Stimulated activated CD4-positive, alpha-beta T cell treated with anti-CD3 and anti-CD28 coated beads, Interleukin-4, amount 100 ng/mL, for 1 hour (primary cell): ENCODE measurements at places on chromosomes 3 and 15.

- peak; percentile 48 for DNase-seq
These were observed 35.8 kb downstream of the PRKCD start for GRCh38 chr3:53196575-53197407.

GRCh38 chr15:73119478-73119877, 67.2 kb downstream of the NEO1 start:
- no peak for DNase-seq

DNA sequence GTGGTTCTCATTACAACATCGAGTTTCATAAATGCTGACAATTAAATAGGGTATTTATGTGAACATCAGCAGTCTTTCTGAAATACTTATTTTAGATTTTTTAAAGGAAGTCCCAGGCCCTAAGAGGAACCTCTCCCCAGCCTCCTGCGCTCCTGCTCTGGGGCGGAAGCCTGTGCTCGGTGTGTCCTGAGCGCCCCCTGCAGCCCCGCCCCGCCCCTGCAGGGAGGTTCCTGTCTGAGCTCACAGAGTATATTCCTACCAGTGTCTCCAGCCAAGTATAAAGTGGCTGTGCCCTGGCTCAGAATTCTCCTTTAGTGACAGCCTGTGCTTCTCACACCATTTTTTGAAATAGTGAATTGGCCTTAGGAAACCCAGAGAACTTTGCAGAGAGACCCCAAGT, 567.9 kb downstream of the GOLGA6L6 start:
- DNase-seq: no peak

DNA sequence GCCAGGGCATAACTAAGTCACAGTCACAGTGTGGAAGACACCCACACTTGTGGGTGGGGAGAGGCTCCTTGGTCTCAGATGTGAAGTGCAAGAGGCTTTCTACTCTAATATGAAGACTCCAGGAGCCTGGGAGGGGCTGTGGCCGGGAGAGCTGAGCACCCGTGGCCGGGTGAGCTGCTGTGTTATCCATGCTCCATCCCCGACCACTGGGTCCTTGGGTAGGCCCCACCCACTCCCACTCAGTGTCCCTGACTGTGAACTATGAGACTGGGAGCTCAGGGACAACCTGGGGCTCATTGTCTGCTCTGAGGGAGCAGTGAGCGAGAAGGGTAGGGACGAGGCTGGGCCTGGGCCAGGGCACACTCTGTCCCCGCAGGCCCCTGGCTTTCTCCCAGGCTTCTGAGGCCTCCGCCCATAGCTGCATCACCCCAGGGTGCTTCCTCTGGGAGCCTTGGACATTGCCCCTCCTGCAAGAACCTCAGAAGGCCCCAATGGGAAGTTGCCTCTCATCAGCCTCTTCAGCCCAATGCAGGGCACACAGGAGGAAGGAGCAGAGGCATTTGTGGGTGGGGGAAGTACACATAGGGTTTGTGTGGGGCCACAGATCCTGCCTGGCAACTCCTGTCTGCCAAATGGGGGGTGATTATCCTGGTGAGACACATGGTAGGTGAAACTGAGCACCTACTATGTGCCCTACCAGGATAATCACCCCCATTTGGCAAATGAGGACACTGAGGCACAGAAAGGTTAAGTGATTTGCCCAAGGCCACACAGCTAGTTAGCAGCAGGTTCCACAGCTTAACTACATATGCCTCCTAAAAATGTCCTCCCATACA, 2.4 kb downstream of the ANPEP start:
- no peak for DNase-seq

DNA sequence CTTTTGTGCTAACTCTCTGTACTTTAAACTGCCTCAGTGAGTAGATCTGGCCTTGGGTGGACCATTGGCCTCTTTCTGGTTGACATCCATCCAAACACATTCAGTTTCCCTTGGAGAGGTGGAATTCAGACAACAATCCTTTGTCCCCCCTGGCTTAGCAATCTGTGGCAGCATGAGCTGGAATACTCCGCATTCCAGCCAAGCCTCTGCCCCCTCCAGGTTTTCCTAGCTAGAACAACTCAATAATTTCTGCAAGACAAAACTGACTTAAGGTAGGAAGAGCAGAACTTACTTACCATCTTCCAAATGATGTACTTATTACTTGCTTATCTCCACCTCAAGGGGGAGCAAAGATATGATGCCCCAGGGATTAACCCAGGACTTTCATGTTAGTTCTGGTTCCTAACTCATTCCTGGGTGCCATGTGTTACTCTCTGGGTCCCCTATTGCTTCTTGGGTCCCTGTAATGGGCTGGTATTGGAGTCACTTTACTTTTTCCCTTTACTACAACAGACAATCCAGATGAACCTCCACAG, 21.8 kb upstream of the IL16 start:
- no peak for DNase-seq

DNA sequence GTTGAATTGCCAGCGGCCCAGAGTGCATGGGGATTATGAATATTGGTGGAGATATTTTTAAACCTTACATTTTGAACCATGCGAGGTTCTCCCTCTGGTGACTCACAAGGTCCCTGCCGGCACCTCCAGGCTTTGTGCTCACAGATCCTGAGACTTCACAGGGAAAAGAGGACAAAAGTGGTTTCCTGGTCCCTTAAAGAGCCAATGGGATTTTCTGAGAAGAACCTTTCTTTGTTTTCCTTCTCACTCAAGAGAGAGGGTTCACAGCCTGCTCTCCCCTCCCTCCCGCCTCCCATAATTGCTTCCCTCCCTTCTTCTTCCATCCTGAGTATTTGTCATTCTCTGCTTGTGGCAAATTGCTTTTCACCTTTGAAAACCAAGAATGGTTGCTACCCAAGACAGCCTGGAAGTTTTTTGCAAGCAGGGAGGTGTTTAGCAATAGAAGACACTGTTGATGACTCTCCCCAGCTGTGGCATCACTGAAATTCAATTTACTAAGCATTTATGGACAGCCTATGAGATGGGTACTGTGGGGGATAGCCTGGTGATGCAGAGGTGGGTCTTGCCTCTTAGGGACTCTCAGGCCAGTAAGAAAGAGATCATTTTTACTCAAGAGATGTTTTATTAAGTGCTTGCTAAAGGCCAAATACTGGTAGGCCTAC, 76.6 kb downstream of the CPN2 start:
- DNase-seq: no peak

GRCh38 chr3:101244212-101244575, 76.2 kb downstream of the IMPG2 start:
- no peak for DNase-seq

GRCh38 chr15:101381671-101382212, 86.7 kb upstream of the SNRPA1 start:
- no peak for DNase-seq

DNA sequence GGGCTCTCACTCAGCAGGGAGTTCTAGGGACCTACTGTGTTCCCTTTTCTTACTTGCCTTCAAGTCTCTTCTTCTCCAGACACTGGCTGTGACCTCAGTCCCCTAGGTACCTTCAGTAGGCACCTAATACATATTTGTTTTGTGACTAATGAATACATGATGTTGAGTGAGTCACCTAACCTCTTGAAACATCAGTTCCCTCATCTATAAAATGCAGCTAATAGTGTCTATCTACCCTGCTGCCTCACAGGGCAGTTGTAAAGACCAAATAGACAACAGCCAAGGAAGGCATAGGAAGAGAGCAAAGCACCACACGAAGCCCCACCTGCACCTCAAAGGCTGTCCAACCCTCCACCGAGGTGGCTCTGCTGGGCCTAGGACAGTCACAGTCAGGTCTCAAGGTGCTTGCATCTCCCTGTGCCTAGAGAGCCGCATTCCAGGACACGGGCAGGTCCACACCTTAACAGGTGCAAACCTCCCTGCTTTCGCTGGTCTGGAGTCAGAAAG, 29.1 kb downstream of the DAPK2 start:
- no peak for DNase-seq

GRCh38 chr3:190762801-190763200, 99.7 kb downstream of the GMNC start:
- no peak for DNase-seq

DNA sequence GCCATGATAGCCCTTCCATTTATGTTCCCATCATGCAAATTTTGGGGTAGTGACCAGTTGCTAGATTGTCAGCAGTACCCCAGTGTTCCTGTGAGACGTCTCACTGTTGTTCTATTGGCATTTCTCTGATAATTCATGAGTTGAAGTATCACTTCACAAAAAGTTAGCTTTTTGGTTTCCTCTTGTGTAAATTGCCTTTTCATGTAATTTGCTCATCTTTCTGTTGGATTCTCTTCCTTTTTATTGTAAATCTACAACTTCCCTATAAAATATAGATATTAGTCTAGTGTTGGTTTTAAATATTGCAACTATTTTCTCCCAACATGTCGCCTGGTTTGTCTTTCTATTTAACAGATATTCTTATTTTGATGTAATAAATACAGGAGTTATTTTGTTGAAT, 7.5 kb upstream of the A4GNT start:
- DNase-seq: no peak

GRCh38 chr3:196073255-196073753, 8.6 kb downstream of the TFRC start:
- DNase-seq: peak; percentile 57

GRCh38 chr15:37007301-37007700, 93.0 kb downstream of the MEIS2 start:
- DNase-seq: no peak

GRCh38 chr15:42581272-42581730, 5.9 kb downstream of the STARD9 start:
- DNase-seq: peak; percentile 77

- no peak for DNase-seq
These were observed 25.5 kb downstream of the MCCC1 start for GRCh38 chr3:183073839-183074238.

- no peak for DNase-seq
These were observed 466.7 kb downstream of the ERC2 start for GRCh38 chr3:56001537-56001936.

- DNase-seq: no peak
These were observed 104.3 kb downstream of the OXNAD1 start for GRCh38 chr3:16369276-16369675.

DNA sequence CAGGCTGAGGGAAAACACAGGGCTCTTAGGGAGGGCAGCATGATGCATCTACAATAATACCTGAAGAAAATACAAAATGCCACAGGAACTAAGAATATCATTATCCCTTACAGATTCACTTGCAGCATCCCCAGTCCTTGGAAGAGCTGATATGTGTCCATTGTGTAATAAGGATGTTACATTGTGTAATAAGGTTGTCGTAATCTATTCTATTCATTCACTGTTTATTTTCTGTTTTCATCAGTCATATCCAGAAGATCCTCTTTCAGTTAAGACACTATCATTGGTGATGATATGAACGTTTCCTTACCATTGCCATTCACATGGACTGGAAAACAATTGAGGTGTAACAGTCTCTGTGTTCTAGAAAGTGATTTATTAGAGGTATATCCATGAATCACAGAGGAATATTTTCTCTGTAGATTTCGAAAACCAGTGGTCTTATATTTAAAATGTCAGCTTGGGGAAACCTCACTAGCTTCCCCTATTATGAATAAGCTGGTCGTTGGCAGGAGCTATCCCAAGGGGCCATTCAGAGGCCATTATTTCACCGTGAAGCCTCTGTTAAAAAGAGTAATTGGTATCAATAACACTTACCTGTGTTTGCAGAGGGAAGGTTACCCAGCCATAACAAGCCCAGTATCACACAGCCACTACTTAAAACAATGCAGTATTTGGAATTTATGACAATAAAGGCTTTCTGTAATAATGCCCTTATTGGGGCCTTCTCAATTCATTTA, 241.1 kb downstream of the ZNF385D start:
- DNase-seq: no peak

GRCh38 chr3:195036574-195036973, 234.4 kb downstream of the XXYLT1 start:
- no peak for DNase-seq

GRCh38 chr3:21055015-21055414, 696.0 kb downstream of the ZNF385D start:
- no peak for DNase-seq

GRCh38 chr15:68235022-68235421, 5.5 kb upstream of the CLN6 start:
- no peak for DNase-seq

- peak; percentile 1 for DNase-seq
These were observed 22.3 kb downstream of the NBEAL2 start for GRCh38 chr3:47001731-47002170.

GRCh38 chr3:27666708-27667107, 55.4 kb downstream of the EOMES start:
- no peak for DNase-seq

- DNase-seq: no peak
These were observed 125.9 kb upstream of the BCL6 start for GRCh38 chr3:187871204-187871591.

- DNase-seq: no peak
These were observed 68.0 kb upstream of the AP4E1 start for GRCh38 chr15:50840520-50840919.

DNA sequence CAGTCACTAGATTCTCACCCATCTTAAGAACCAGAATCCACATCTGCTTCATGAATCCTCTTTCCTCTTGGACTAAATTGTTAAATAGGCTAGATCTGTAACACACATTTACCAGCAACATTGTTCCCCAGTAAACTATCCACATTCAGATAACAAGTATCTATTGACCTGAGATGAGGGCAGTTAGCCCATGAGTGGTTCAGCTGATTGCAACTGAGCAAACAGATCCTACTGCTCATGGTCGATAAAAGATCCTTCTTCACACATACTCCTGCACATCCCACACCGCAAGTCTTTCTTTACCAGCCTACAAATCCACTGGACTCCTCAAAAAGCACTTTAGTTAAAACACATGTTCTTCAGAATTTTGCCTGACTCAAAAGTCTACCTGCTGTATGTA, 59.2 kb downstream of the UACA start:
- DNase-seq: no peak

- DNase-seq: no peak
These were observed 20.6 kb downstream of the SMARCC1 start for GRCh38 chr3:47761046-47761445.

DNA sequence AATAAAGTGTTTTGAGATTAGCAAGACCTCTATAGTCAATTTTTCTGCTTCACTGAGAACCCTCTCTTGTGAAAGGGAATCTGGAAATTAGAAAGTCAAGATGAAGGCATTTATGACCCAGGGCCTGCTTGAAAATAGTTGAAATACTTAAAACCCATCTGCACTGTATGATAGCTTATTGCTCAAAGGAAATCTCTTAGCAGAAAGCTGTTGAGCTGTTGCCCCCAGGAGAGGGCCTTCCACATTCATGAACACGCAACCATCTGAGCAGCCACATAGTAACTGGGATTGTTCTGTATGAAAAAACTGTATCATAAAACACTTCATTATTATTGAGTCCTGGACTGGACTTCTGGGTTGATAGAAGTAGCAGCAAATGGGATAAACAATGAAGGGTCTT, 106.4 kb upstream of the PTX3 start:
- DNase-seq: no peak

GRCh38 chr15:89912674-89913396, at the start of gene ARPIN:
ARPIN (minus strand) TSS chr15:89912952; CDS start chr15:89912835, 117 bp downstream.
- DNase-seq: no peak

- no peak for DNase-seq
These were observed 18.0 kb downstream of the ATP10A start for GRCh38 chr15:25844981-25845680.

- no peak for DNase-seq
These were observed 24.7 kb downstream of the MYO5A start for GRCh38 chr15:52503788-52504496.

- DNase-seq: no peak
These were observed 99.0 kb upstream of the CTDSPL start for GRCh38 chr3:37762698-37763097.
